NCI-H2227 treated with DMSO at 0.1 percent for 48 hours (cell line): ENCODE measurements at places on chromosomes 11 and 22.

DNA sequence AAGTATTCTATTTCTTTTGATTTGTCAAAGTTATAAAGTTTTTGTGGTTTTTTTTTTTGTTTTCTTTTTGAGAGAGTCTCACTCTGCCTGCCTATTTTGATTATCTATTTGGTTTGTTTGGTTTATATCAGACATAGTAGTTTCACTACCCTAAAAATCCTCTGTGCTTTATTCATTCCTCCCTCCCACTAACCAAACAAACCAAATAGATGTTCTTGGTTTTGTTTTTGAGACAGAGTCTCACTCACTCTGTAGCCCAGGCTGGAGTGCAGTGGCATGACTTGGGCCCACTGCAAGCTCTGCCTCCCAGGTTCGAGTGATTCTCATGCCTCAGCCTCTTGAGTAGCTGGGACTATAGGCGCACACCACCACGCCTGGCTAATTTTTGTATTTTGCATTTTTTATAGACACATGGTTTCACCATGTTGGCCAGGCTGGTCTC lies 67.9 kb downstream of the ENTHD1 start:
- DNase-seq, result no peak

- no peak for DNase-seq
Measured at GRCh38 chr11:10808235-10808552, 532 bp downstream of the EIF4G2 start.

- DNase-seq, result no peak
Measured at GRCh38 chr11:131253142-131253655, 117.2 kb upstream of the NTM start.

- no peak for DNase-seq
Measured at GRCh38 chr22:21736084-21736642, 569 bp upstream of the YPEL1 start.

- no peak for DNase-seq
Measured at GRCh38 chr11:14969901-14970323, 2.2 kb downstream of the CALCA start.
